ENCODE measurements at places on chromosomes 11 and 22.

DNA sequence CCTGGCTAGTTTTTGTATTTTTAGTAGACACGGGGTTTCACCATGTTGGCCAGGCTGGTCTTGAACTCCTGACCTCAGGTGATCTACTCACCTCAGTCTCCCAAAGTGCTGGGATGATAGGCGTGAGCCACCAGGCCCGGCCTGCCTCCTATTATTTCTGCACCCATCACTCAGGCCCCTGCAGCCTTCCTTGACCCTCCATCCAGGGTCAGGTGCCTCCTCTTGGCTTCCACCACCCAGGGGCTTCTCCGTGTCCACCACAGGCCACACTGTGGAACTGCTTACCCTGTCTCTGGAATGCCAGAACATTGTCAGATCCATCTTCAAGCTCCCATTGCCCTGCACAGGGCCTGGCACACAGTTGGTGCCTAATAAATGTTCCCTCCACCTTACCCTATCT lies 75.4 kb upstream of the RTL6 start:
- DNase-seq = no peak

DNA sequence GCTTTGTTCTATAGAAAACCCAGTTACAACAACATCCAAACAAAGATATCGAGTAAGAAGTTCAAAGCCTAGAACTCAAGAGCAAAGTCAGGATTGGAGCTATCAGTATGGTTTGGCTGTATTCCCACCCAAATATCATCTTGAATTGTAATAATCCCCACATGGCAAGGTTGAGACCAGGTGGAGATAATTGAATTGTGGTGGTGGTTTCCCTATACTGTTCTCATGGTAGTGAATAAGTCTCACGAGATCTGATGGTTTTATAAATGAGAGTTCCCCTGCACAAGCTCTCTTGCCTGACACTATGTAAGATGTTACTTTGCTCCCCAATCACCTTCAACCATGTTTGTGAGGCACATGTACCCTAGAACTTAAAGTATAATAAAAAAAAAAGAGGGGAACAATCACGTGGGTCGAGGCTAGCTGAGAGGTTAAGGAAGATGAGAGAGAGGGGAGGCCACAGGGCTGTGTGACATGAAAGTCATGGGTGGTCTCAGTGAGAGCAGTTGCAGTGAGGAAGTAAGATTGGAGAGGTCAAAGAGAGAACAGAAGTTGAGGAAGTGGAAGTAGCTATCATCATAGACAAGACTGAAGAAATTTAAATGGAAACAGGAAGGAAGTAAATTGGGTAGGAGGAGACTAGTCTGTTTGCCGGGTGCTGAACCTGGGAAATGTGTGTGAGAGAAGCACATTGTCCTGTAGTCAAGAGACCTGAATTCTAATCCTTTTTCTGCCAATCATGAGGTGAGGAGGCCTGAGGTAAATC lies 80.1 kb upstream of the CD44 start:
- no peak for DNase-seq

GRCh38 chr22:46428602-46429324 lies 93.2 kb downstream of the TRMU start:
- no peak for DNase-seq

GRCh38 chr11:22584976-22585375 lies 40.6 kb downstream of the FANCF start:
- DNase-seq = no peak

DNA sequence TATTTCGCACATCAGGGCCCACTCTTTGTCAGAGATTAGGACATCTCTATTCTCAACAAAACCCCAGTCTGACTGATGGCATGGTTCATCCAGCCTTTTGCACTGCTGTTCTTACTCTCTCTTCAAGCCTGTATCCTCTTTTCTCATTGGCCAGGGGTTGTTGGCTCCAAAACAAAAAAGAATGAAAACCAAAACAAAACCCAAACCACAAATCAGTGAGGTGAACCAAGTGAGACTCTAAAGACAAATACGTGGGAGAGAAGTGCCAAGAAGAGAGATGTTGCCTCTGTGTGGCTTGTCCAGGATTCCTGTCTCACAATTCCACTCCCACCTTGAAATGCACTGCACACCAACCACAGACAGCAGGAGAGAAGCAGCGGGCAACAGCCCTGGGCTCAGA lies 278.9 kb upstream of the NARS2 start:
- DNase-seq = no peak

DNA sequence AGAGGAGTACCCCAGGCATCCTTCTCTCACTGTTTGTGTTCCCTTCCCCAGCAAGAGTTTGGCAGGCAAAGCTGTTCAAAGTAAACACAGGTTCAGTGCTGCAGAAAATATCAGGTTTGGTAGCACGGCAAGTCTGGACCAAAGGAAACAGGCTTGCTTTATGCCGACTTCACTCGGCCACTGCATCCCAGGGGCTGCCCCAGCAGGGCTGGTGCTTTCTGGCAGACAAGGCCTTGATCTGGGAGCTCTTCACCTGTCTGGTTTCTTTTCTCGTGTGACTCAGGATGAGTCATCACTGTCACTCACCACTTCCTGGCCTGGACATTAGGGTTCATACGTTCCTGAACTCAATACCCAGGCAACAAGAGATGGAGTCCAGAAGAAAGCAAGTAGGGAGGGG lies 52.6 kb upstream of the NAV2 start:
- no peak for DNase-seq
